ENCODE measurements at places on chromosomes 2 and 18.

DNA sequence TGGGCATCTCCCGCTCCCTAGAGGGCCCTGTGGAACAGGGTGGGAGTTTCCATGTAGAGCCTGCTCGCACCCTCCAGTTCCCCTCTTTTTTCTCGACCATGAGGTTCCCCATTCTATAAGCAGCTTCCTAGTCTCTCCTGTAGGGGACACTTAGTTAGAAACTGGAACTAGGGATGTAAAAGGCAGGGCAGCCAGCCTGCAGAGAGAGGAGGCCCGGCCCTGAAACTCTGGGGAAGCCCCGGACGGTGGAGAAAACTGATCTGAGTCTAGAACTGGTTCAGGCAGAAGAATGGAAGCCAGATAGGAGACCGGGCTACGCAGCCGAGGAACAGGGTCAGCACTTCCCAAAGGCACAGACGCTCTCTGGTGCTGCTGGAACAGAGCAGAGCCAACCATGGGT, 51.6 kb upstream of the ATG16L1 start:
- DNase-seq: no peak

DNA sequence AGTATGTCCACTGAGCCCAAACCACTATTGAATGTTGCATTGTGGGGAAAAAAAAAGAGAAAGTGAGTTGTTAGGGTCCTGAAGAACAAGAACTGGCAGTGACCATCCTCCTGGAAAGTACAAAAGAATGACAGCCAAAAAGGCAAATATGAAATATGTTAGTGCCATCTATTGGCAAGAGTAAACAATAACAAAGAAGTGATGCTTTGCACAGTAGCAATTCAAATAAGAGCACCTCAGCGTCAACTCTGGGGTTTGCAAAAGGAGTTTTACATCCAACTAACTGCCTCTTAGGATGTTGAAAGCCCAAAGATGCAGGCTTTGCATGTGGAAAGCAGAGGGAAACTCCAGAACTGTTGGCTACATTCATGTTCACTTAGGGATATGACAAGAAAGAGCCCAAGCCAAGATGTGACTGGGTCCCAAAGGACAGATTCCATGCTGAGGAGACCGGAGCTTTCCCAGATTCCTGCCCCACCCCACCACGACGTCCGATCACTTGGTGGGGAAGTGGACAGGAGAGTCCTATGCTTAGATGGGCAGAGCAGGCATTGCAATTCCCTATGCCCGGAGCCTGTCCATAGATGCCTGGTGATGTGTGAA, 15.6 kb downstream of the TRABD2A start:
- no peak for DNase-seq

- no peak for DNase-seq
These were observed 63.3 kb upstream of the CDCA7 start for GRCh38 chr2:173291412-173291811.

- no peak for DNase-seq
These were observed 163.6 kb downstream of the TRABD2A start for GRCh38 chr2:84717302-84717701.

GRCh38 chr2:96142217-96143113, 2.8 kb downstream of the DUSP2 start:
- DNase-seq: peak; percentile 57

DNA sequence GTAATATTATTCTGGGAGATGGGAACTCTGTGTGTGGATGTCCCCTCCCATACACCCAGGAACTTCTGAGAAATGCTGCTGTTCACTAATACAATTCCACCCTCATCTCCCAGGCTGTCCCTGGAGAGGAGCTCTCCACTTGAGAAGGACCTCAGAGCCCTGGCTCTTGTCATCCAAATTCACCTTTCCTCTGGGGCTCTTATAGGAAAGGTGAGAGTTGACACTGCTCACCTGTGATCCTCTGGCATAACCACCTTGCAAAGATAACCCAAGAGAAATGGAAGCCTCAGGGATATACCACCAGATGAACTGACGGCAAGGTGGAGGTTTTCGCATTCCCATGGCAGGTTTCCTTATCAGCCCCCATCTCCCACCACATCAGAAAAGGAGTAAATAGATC, 52.0 kb downstream of the IL1RL2 start:
- DNase-seq: no peak

DNA sequence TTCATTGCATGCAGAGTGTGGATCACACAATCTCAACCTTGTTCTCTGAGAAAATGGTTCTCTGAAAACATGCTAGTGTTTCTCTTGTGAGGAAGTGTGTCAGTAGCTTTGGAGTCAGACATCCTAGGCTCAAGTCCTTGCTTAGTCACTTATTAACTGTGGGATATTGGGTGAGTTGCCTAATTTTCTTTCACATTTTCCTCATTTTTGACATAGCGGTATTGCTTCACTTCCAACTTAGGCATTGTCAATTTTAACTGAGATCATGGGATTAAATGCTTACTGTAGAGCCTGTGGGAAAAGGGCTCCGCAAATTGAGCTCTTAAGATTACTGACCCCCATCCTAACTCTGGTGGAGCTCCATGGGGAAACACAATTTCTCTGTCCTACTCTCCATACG, 622.2 kb downstream of the CNTNAP5 start:
- DNase-seq: no peak
